ENCODE measurements at places on chromosomes 11 and 22.

- DNase-seq: no peak
Measured at GRCh38 chr11:11414996-11415395, 61.9 kb upstream of the CSNK2A3 start.

DNA sequence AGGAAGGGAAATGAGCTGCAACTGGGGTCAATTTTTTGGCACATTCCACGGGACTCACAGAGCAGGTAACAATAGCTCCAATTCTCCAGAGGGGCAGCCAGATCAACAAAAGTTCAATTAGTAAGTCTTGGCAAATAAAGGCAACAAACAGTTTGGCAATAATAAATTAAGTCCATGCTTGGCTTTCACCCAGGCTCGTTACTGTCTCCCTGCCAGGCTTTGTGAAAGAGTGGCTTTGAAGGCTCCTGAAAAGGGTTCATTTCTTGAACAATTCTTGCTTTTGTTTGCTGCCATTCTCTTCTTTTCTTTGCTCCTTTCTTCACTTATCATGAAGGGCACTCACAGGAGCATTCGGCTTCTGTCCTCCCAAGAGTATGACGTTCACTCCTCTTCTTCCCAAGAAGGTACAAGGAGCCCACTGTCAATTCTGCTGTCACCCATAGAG lies 123.3 kb downstream of the APIP start:
- no peak for DNase-seq

- DNase-seq: no peak
Measured at GRCh38 chr11:11967669-11968510, 40.5 kb downstream of the DKK3 start.

DNA sequence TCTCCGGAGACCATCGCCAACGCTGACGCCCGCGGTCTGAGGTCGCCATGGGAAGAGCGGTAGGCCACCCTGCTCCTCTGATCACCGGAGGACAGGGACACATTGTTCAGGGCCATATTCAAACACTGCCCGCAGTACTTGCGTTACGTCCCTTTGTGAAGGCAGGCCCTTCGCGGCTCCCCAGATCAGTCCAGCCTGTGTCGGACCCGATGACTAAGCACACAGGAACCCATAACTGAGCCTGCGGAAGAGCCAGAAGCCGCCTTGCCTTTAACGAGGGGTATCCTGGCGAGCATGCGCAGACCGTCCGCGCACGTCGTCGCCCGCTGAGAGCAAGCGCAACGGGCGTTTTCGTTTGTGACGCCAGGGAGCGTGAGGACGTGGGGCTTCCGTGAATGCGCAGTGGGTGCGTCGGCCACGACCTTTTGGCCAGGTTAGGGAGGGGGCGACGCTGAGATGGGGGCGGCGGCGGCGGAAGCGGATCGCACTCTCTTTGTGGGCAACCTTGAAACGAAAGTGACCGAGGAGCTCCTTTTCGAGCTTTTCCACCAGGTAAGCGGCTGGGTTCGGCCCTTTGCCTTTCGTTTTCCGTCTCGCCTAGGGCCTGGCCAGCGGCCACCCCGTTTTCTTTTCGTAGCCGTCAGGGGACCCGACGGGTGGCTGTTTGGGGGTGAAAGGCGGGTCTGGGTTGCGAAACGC lies at the start of the genes C11orf71 and RBM7:
C11orf71 (minus strand) TSS at position 296 of the 699 bp plus-strand sequence; CDS start at position 116, 180 bp downstream.
RBM7 (plus strand) TSS at position 451 of the 699 bp plus-strand sequence; CDS start at position 457, 6 bp downstream.
- DNase-seq: peak; percentile 95

DNA sequence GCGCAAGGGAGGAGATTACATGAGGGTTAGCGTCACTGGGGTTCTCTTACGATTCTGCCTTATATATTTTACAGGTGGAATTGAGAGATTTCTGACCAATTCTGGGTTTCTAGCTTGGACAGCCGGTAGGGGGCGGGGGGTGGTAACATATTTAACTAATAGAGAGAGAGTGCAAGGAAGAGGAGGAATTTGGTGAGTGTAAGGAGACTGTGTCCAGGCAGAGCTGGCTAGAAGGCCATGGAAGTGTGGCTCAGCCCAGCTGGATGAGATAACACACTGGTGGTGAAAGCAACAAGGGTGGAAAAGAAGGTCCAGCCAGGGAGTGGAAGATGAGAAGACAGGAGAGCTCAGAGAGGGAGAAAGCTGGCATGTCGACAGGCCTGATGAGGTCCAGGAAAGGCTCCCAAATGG lies 56.5 kb downstream of the ST3GAL4 start:
- DNase-seq: no peak

DNA sequence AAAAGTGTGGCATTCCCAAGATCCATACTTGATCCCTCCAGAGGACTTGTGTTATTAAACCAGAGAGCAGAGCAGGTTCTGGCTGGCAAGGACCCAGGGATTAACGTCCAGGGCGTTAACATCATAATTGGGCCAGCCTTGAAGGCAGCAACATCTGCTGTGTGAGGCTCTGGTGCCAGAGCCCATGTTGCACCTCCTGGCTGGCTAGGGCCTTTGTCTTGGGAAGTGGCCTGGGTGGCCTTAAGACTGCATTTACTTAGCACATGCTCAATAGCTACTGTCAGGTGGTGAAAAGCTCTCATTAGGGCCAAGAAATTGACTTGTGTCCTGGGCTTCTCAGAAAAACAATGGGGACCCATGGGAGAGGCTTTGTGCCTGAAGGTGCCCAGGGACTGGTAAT lies 66.6 kb downstream of the CACNG2 start:
- DNase-seq: no peak

- DNase-seq: no peak
Measured at GRCh38 chr11:83041126-83041525, 30.6 kb downstream of the RAB30 start.

- DNase-seq: no peak
Measured at GRCh38 chr11:94330789-94331188, 26.4 kb downstream of the IZUMO1R start.

DNA sequence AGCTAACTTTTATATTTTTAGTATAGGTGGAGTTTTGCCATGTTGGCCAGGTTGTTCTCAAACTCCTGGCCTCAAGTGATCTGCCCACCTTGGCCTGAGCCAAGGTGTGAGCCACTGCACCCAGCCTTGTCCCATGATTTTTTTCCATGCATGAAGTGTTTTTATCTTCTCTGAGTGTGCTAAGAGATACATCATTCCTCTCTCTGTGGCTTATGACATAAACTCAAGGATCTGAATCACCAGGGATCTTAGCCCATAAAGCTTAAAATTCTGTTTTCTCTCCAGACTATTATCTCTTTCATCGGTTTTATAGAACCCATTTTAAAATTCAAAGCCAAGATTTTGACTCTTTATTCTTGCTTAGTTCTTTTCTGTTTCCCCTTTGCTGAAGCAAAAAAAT lies 48.4 kb upstream of the C11orf58 start:
- DNase-seq: no peak

DNA sequence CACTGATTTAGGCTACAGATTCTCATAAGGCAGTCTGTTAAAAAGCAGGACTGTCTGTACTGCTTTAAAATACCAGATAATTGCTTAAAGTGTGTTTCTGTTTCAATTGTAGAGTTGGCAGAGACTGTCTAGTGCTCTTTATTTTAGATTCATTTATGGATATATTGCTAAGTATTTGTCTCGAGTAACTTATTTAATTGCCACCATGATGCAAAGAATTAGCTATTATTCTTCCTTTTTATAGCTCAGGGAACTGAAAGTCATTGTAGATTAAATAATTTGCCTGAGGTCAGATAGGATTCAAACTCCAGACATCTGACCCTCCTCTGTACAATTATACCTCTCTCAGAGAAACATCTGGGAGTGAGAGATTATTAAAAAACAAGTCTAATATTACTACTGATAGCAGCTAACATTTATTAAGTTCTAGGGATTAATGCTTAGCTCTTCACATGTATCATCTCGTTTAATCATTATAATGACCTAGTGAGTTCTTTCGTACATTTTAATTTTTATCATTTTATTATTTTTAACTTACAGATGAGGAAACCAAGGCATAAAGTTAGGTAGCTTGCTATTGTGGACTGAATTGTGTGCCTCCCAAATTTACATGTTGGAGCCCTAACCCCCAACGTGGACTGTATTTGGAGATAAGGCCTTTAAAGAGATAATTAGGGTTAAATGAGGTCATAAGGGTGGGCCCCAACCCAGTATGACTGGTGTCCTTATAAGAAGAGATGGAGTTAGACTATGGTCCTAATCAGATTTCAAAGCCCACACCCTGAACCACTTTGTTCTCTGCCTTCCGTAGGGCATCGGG lies 19.7 kb upstream of the RAG2 start:
- DNase-seq: no peak

- no peak for DNase-seq
Measured at GRCh38 chr11:113473983-113474361, 1.2 kb downstream of the DRD2 start.

DNA sequence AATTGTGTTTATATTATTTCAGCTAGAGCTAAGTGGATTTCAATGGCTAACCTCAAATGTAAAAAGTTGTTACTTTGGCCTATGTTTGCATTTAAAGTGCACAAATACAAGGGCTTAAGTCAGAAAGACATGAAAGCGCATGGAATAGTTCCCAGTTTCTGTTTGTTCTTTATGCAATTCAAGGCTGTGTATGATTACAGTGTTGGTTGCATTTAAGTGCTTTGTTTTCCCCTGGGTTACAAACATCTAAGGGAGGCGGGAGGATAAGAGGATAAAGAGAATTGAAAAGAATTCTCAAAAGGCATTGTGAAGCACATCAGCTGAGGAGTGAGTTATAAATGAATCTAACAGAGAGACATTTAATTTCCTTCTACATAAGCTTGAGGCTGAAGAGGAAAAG lies 453.4 kb downstream of the NTM start:
- DNase-seq: no peak

DNA sequence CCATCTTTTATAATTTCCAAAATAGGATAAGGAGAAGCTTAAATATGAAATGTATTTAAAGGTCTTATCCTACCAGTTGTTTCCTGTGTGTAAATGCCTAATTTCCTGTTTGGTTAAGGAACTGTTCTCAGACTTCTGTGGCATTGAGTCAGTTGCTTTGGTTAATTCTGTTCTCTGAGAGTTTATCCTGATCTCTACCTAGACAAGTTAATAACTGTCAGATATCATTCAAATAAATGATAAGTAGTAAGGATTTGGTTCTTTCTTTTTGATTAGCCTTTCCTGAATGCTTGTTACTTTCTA lies 39.5 kb downstream of the CTNND1 start:
- no peak for DNase-seq

DNA sequence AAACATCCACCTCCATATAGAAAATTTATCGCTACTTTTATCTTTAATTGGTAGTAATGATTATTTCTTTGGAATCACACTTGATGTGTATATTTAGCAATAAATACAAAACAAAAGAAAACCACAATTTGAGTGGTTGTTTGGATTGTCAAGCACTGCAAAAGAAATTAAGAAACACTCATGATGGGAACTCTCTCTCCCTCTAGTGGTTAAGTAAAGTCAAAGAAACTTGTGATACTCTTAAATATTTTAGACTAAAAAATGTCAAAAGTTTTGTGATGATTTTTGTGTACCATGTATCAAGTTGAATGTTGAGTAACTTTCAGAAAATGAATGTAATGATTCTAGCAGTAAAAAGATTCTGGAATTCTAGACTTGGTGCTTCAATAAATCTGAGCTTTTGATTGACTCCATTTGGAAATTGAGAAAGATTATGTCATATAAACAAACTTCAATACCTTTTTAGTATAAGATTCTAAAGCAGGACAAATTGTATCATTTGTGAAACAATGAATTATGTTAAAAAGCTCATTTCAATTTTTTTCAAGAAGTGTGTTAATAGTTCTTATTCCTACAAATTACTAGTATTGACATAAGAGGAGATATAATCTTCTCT lies 20.8 kb downstream of the MUC15 start:
- no peak for DNase-seq

GRCh38 chr11:68890490-68891231 lies 13.0 kb downstream of the MRPL21 start:
- no peak for DNase-seq

All from stimulated activated CD4-positive, alpha-beta T cell treated with anti-CD3 and anti-CD28 coated beads, Interleukin-1b, Interleukin-23, amount 100 ng/mL, for 4 hours (primary cell).